ENCODE measurements at places on chromosomes 3 and 15. TPM values are rescaled to one million over a fixed set of nuclear protein-coding genes. Genes with fewer than 3 reads are reported as not detected.

Gene PPP1R14D
- not detected for total RNA-seq

Gene PAK6
- 0.68 TPM for total RNA-seq

Gene GP5
- total RNA-seq = not detected

Gene SLC24A5
- not detected for total RNA-seq

Gene TMEM158
- 0.41 TPM for total RNA-seq

Gene KBTBD13
- total RNA-seq = 3.1 TPM

Gene SCN11A
- not detected for total RNA-seq

Gene BFSP2
- not detected for total RNA-seq

Gene NR2F2
- total RNA-seq = 49.8 TPM

Gene DUOXA1
- total RNA-seq = not detected

Gene REC114
- total RNA-seq = not detected

Gene STX19
- not detected for total RNA-seq

Gene CHDH
- total RNA-seq = 0.68 TPM

Gene GNAT1
- total RNA-seq = not detected

Gene TICRR
- not detected for total RNA-seq

Gene CHRNB4
- not detected for total RNA-seq

Gene PLSCR1
- total RNA-seq = 116 TPM

Gene SENP5
- total RNA-seq = 29.4 TPM

Gene NRG4
- not detected for total RNA-seq

Gene CD200
- 22.5 TPM for total RNA-seq

Gene CPLX3
- not detected for total RNA-seq

Gene ECE2
- not detected for total RNA-seq

Gene SI
- total RNA-seq = not detected

Gene SLC38A3
- total RNA-seq = not detected

Gene TKT
- total RNA-seq = 240 TPM

Gene TEX55
- not detected for total RNA-seq

Gene SHC4
- 16.1 TPM for total RNA-seq

Gene SLC24A1
- 7.3 TPM for total RNA-seq

Gene AHSG
- not detected for total RNA-seq

Gene PLA2G4E
- not detected for total RNA-seq

Gene RARB
- total RNA-seq = 3.8 TPM

Gene MLF1
- total RNA-seq = 12.8 TPM

Gene MYZAP
- 6.8 TPM for total RNA-seq

Gene NR2C2
- 79.1 TPM for total RNA-seq

Gene LRTM1
- total RNA-seq = not detected
